ENCODE measurements at places on chromosomes 6 and 20. TPM values are rescaled to one million over a fixed set of nuclear protein-coding genes. Genes with fewer than 3 reads are reported as not detected.

The PRICKLE4 gene
- 3.9 TPM for polyA plus RNA-seq

The NR2E1 gene
- polyA plus RNA-seq = not detected

The OLIG3 gene
- not detected for polyA plus RNA-seq

The RBPJL gene
- not detected for polyA plus RNA-seq

The MEI4 gene
- polyA plus RNA-seq = not detected

The PREX1 gene
- polyA plus RNA-seq = 5.3 TPM

The C6orf15 gene
- polyA plus RNA-seq = not detected

The MTFR2 gene
- polyA plus RNA-seq = 9.2 TPM

The COL21A1 gene
- polyA plus RNA-seq = 0.07 TPM

The ESR1 gene
- not detected for polyA plus RNA-seq

The CASS4 gene
- polyA plus RNA-seq = 0.02 TPM

The SLC35D3 gene
- polyA plus RNA-seq = 0.16 TPM

The NHSL1 gene
- not detected for polyA plus RNA-seq

The PM20D2 gene
- 6.2 TPM for polyA plus RNA-seq

The CTAGE9 gene
- polyA plus RNA-seq = not detected
